ENCODE measurements at places on chromosomes 13 and 19.

DNA sequence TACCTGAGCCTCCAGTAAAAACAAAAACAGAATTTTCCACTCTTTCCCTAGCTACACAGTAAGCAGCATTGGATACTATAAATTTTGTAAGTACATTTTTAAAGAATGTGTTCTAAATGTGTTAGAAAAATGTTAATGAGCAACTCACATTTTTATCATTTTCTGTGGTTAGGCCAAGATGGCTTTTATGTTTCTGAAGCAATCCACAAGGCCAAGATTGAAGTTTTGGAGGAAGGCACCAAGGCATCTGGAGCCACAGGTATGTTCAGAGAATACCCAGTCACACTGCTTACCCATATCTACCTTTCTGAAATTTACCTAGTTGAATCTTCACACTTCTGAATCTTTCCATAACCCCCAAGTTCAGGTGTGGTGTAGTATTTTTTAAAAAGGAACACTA, 21.6 kb downstream of the SERPINE3 start:
- DNase-seq = no peak

GRCh38 chr13:80547341-80547740, 206.4 kb upstream of the SPRY2 start:
- no peak for DNase-seq

DNA sequence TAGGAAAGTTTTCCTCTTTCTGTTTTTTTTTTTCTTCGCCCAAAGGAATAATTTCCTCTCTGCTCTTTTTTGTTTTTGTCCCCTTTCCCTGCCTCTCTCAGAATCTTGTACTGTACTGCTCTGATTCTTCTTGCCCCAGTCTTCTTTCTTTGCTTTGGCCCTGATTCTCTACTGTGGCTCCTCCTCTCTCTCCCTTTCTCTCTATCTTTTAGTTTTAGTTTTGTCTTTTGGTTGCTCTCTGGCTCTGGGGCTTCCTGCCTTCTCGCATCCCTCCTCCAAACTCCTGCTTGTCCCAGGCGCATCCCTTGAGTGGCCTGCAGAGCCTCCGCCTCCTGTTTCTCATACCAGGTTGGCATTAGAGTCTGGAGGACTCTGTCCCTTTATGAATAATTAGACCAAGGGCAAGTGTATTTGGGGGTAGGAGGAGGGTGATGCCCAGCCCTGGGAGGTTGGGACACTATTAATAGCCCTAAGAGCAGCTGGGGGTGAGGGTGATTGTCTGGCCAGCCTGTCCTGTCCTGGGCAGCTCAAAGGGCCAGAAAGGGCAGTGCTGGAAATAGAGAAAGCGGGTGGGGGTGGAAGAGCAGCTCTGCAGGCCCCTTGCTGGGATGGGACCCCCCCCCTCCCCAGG, 39.1 kb downstream of the LYL1 start:
- DNase-seq = no peak

- no peak for DNase-seq
These were observed 199.2 kb upstream of the MAB21L1 start for GRCh38 chr13:35675651-35676050.

- DNase-seq = no peak
These were observed 3.7 kb upstream of the C2CD4C start for GRCh38 chr19:412356-413355.

DNA sequence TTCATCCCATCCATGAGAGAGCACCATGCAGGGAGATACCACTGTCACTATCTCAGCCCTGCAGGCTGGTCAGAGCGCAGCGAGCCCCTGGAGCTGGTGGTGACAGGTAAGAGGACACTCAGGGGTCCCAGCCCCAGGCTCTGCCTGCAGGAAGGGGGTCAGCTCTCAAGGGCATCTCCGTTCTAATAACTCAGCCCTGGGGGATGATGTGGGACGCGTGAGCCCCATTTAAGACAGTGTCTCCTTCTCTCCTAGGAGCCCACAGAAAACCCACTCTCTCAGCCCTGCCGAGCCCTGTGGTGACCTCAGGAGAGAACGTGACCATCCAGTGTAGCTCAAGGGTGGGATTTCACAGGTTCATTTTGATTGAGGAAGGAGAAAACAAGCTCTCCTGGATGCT, 15.5 kb upstream of the KIR3DL3 start:
- DNase-seq = no peak

GRCh38 chr19:16143399-16144215, at the start of gene HSH2D:
Gene HSH2D, plus strand, starts transcription at chr19:16143685. Its CDS starts 5,066 bp downstream, at chr19:16148751.
- peak; percentile 45 for DNase-seq

GRCh38 chr13:57787058-57787791, 155.7 kb downstream of the PCDH17 start:
- DNase-seq = no peak

GRCh38 chr13:107992542-107992941, 222.8 kb downstream of the LIG4 start:
- no peak for DNase-seq

GRCh38 chr19:19751846-19752245, 18.9 kb upstream of the ZNF14 start:
- no peak for DNase-seq

- DNase-seq = no peak
These were observed 107.8 kb downstream of the RXFP2 start for GRCh38 chr13:31846961-31847752.

- peak; percentile 93 for DNase-seq
These were observed 242.2 kb upstream of the EDNRB start for GRCh38 chr13:78160793-78161192.

GRCh38 chr19:47012617-47013016, 7.0 kb upstream of the NPAS1 start:
- DNase-seq = no peak

GRCh38 chr19:17281391-17282304, at the start of gene ANKLE1:
Gene ANKLE1, plus strand, starts transcription at chr19:17281901. Its CDS starts 20 bp downstream, at chr19:17281921.
- DNase-seq = peak; percentile 90

DNA sequence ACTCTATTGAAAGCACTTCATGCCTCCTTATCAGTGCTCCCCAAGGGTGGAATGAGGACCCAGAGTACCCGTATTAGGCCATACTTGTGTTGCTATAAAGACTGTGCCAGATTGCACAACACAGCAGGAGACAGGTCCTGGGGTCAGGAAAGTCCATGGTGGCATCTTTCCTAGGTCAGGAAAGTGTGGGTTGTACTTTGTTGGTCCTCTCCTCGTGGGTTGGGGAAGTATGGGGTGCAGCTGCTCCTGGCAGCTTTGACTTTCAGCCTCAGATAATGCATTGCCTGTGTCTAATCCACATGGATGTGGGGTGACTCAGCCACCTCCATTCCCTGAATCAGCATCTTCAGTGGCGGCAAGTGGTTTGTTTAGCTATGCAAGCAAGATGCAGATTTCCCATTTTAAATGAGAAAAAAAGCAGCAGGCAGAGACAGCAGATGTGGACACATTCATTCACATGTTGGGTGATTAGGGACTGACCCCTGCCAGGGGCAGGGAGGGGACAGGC, 8.4 kb upstream of the CYP2B6 start:
- peak; percentile 14 for DNase-seq

DNA sequence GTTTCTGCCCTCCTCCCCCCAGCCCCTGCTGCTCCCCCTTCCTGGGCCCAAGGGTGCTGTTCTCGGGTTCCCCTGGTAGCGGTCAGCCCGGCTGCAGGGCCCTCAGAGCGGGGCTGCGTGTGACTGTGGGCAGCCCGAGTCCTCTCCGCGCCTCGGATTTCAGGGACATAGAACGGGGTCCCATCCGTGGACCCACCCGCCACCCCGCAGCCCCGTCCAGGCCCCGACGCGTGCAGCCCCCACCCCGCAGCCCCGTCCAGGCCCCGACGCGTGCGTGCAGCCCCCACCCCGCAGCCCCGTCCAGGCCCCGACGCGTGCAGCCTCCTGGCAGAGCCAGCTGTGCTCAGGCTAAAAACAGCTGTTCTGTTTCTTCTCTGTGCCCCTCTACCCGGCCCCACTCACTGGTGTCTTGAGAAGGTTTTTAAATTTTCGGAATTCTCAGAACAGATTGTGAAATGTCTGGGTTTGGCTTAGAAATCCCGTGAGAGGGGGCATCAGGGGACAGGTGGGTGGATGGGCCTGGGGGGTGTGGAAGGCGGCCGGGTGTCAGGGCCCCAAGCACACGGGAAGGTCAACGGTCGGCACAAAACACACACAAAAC, 5.5 kb upstream of the PRTN3 start:
- peak; percentile 85 for DNase-seq

GRCh38 chr19:52739576-52739975, 4.7 kb upstream of the ZNF611 start:
- DNase-seq = no peak

- DNase-seq = no peak
These were observed 24.3 kb downstream of the PDS5B start for GRCh38 chr13:32610538-32610937.

- no peak for DNase-seq
These were observed 87.8 kb downstream of the MAB21L1 start for GRCh38 chr13:35388441-35389355.

DNA sequence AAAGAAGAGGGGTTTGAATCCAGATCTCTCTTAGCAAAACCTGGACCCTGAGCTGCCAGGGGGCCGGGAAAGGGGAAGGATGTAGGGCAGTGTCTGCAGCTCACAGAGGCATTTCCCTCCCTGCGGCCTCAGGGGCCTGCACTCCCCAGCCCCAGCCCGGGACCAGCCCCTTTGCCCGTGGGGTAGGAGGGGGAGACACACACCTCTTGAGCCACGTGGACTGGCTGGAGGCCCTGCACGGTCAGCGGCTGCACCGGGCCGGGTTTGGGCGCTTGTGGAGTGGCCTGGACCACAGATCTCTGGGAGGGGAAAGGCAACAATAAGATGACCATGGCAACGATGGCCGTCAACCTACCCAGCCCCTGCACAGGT, 26.9 kb downstream of the RFX1 start:
- DNase-seq = no peak

- DNase-seq = no peak
These were observed 1.3 kb downstream of the RPL18A start for GRCh38 chr19:17860993-17861360.

Measured in MV-4-11 (cell line).